ENCODE measurements at places on chromosomes 16 and 17.

- DNase-seq = no peak
Measured at GRCh38 chr17:78374631-78375274, 3.7 kb upstream of the PGS1 start.

GRCh38 chr17:27906226-27906580 lies 13.0 kb upstream of the LYRM9 start:
- DNase-seq = no peak

DNA sequence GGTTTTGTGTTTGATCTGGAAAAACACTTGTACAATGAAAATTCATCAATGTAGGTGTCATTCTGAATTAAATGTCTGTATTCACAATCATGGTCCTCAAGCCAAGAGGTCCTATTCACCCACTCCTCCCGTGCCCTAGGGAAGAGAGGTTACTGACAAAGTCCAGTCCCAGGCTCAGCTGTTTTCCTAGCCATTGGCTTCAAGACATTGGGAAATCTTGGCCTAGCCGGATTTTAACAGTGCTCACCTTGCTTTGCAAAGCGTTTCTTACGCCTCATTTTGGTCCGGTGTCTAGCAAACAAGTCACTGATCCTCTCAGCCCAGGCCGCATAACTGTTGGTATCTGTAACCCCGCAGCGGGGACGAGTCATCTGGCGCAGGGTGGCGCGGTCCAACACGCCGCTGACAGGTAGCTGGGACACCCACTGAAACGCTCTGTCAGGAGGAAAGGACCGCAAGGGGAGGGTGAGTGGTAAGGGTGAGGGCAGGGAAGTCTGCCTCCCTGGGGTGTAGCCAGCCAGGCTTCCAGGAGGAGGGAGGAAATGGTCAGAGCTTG lies 16.7 kb downstream of the MMP28 start:
- DNase-seq = no peak

DNA sequence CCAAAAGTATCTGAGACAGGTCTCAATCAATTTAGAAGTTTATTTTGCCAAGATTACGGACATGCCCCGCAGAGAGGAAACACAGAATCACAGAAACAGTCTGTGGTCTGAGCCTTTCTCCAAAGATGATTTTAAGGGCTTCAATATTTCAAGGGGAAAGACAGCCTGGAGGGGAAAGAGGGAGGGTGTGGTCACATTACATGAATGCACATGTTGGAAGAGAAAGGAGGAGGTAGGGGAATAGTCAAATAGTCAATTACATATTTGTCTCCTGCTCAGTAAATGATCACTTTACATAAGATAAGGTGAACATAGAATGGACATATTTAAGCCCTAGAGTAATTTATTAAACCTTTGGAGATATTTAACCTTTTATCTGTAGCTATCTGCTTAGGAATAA lies 12.3 kb downstream of the UNC45B start:
- no peak for DNase-seq

GRCh38 chr17:43880420-43880991 lies 26.8 kb downstream of the MPP2 start:
- DNase-seq = peak; percentile 12
